ENCODE measurements at places on chromosomes 5 and 9.

GRCh38 chr5:32283061-32283460 is 29.7 kb downstream of the MTMR12 start:
- no peak for DNase-seq

- DNase-seq, result peak; percentile 77
Measured at GRCh38 chr9:16191691-16192402, 639.0 kb downstream of the CCDC171 start.

- no peak for DNase-seq
Measured at GRCh38 chr5:130335117-130335516, 430.9 kb downstream of the CHSY3 start.

- DNase-seq, result no peak
Measured at GRCh38 chr9:3241290-3241689, 284.5 kb downstream of the RFX3 start.

GRCh38 chr5:147458581-147458980 is 51.3 kb downstream of the DPYSL3 start:
- DNase-seq, result no peak

DNA sequence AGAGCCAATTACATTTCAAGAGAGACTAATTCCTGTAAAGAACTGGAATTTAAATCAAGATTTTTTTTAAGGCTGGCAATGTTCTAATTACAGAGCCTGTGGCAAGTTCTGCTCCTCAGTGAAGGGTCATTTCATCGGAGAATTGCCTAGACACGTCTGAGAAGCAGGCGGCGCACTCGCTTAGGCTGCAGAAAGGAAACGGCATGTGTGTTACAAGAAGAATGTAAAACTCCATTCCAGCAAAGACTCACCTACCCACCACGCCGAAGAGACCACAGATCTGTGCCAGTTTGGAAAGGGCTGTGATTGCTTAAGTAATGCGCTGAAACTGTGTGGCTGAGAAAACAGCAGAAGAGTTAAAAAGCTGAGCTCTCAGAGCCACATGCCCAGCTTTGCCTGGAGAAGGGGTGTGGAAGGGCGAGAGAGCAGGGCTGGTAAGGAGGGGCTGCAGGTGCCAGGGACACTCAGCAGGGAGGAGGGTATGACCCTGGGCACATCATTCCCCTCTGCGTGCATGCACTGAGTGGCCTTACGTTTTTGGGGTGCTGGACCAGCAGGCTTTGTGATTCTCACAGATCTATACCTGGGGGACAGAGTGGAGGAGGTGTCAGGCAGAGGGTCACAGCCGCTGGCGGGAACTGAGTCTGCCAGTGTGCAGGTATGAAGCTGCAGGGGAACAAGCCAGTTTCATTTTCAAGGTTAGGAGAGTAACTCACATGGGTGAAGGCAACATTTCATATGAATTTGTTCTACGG is 17.8 kb upstream of the SLC25A51 start:
- no peak for DNase-seq

- no peak for DNase-seq
Measured at GRCh38 chr9:15553528-15553898, 670 bp downstream of the CCDC171 start.

DNA sequence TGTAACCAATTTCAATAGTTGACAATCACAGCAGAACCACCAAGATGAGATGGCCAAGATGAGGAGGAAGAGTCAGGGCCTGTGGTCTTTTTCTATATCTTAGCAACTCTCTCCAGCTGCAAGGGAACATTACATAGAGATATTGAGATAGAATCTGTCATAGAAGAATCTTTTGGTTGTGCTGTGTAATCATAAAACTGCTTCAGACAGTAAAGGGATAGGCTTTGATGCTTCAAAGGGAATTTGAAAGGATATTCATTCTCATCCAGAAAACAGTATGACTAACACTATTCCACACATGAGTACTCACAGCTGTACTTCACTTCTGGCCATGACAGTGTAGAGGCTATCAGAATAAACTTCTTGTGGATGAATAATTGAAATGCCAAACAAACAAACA is 145.9 kb downstream of the YIPF5 start:
- DNase-seq, result no peak

DNA sequence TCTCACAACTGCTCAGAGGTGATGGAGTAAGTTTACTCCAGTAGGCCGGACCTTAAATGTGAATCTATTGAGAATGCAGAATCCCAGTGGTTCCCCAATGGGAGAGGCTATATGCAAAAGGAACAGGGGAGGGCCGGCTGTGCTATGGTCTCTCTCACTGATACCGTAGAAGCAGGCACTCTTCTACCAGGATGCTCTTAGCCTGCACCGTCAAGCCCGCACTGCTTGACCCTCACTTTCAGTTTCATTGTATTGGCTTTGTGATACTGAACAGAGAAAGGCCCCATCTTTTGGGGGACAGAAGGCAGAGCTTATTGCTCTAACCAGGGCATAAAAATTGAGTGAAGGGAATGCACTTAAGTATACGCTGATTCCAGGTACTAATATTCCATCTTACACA is 615.0 kb upstream of the RGMB start:
- DNase-seq, result no peak

DNA sequence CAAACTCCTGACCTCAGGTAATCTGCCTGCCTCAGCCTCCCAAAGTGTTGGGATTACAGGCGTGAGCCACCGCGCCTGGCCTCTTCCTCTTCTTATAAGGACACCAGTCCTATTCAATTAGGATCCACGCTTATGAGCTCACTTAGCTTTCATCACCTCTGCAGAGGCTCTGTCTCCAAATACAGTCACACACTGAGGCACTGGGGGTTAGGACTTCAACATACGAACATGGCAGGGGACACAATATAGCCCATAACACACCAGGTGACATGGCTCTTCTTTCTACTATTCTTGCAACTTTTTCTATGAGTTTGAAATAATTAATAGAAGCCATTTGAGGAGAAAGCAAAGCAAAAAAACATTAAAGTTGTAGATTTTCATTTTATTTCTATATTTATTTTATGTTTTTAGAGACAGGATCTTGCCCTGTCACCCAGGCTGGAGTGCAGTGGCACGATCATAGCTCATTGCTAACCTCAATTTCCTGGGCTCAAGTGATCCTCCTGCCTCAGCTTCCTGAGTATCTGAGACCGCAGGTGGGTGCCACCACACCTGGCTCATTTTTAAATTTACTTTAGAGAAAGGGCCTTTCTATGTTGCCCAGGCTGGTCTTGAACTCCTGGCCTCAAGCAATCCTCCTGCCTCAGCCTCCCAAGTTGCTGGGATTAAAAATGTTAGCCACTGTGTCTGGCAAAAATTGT is 6.0 kb upstream of the PRRT1B start:
- DNase-seq, result no peak

DNA sequence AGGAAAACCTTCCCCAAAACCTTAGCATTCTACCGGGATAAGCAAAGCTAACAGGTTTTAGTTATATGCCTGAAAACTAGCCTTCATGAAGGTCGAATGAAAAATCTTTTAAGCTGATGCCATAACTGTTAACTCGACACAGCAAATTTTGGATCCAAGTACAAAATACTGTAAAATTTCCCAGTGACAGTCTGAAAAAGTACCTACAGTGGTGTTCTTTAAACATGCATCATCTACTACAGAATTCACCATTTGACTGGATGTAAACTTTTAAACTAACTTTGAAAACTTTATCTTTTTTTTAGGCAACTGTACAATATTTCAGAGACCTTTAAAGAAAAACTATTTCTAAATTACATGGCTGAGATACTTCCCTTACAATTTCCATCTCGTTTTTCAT is 791 bp downstream of the RAPGEF6 start:
- DNase-seq, result peak; percentile 15

GRCh38 chr5:158938200-158938599 is 161.5 kb downstream of the EBF1 start:
- no peak for DNase-seq

DNA sequence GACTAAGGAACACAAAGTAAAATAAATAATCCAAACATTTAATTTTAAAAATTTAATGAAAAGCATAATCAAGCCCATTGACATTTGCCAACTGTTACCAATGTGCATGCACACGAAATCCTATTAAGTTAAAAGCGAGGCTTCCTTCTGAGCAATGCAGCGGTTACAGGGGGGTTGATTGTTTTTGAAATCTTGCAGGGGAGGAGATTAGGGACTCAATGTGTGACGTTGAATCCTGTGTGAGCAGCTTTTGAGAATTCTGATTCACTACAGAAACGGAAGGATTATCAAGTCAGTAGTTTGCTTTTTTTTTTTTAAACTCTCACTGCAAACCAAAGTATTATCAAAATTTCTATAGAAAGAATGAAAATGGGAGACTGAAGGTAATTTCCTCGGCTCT is 109.5 kb downstream of the PRKACG start:
- no peak for DNase-seq

GRCh38 chr9:123678038-123678877 is 251.7 kb downstream of the DENND1A start:
- peak; percentile 16 for DNase-seq

DNA sequence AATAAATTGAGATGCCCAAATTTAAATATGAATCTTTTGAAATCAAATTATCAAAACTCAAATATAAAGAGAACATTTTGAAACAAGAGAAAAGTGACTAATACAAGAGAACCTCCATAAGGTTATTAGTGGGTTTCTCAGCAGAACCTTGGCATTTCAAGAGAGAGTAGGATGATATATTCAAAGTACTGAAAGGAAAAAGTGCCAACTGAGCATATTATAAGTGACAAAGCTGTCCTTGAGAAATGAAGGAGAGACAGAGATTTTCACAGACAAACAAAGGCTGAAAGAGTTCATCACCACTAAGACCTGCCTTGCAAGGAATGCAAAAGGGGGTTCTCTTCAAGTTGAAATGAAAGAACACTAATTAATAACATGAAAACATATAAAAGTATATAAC is 366.0 kb downstream of the HINT1 start:
- DNase-seq, result no peak

DNA sequence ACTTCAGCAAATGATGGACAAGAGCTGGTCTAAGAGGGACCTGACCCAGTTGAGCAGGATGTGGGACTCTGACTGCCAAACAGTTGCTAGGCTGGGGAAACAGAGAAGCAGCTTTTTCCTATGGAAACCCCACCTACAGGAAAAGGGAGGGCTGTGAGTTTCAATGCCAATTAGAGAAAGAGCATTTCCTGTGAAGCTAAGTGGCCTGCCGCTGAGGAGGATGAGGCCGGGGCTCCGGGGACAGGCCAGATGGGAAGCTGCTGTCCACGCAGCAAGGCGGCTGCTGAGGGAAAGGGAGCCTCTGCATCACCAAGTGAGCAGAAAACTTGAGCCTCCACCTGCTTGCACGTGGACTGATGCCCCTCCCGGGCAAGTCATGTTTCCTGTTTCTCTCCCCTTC is at the start of gene PCDH12:
TSS of gene PCDH12 (minus strand) at position 90 of the 400 bp plus-strand sequence. CDS start 351 bp downstream, outside the sequence.
- DNase-seq, result peak; percentile 34

GRCh38 chr9:14321517-14322130 is 7.7 kb upstream of the NFIB start:
- DNase-seq, result no peak

GRCh38 chr9:132418726-132419363 is 8.8 kb downstream of the CFAP77 start:
- no peak for DNase-seq

DNA sequence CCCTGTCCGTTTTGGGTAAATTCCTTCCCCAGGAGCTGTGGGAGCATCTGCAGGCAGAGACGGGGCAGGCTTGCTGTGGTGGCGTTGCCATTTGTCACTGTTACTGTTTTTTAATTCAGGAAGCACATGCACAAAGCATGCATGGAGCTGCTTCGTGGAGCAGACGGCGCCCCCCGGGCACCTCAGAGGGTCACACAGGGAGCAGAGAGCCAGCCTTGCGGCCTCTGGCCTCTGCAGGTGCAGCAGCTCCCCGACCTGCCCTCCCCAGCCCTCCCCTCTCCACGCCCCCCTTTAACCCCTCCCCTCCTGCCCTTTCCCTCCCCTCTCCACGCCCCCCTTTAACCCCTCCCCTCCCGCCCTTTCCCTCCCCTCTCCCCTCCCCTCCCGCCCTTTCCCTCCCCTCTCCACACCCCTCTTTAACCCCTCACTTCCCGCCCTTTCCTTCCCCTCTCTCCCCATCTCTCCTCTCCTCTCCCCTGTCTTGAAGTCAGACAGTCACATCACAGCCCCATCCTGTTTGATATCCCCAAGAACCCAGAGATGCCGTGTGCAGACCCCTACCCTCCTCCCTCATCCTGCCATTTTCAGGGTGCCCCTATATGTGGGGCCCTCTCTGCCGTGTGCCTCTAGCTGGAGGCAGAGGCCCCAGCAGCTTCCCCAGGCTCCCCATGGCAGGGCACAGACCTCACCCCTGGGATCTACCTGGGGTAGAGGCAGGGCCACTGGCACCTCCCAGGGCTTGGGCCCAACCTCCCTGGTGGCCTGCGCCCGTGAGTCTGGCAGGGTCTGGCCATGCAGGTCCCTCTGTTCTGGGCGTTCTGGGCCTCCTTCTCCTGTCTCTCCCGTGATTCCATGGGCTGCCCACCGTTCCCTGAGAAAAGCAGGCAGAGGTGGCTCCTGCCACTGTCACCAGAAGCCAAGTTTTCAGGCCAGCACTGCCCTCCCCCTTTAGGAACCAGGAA is 29.6 kb upstream of the UBAC1 start:
- DNase-seq, result peak; percentile 90

GRCh38 chr5:113598926-113599325 is 85.4 kb downstream of the YTHDC2 start:
- no peak for DNase-seq

- DNase-seq, result no peak
Measured at GRCh38 chr5:150750469-150750868, 8.3 kb downstream of the DCTN4 start.

DNA sequence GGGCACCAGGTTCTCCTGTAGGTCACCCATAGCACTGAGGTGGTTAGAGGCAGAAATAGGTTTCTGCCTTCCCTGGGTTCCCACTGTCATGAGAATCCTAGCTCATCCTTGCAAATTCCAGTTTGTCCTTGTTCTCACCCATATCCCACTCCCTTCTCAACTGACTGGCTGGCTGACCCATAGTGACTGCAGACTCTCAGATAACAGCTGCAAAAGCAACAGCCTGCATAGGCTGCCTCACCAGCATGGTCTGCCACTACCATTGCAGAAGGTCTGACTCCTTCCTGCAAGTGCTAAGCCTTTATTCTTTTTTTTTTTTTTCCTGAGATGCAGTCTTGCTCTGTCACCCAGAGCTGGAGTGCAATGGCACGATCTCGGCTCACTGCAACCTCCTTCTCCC is 194.0 kb downstream of the SEMA6A start:
- no peak for DNase-seq

- peak; percentile 77 for DNase-seq
Measured at GRCh38 chr5:147437161-147437596, 72.7 kb downstream of the DPYSL3 start.

- DNase-seq, result peak; percentile 56
Measured at GRCh38 chr5:81537905-81538547, 144.1 kb upstream of the ACOT12 start.

- DNase-seq, result peak; percentile 52
Measured at GRCh38 chr5:133147815-133148567, 96.2 kb downstream of the HSPA4 start.

DNA sequence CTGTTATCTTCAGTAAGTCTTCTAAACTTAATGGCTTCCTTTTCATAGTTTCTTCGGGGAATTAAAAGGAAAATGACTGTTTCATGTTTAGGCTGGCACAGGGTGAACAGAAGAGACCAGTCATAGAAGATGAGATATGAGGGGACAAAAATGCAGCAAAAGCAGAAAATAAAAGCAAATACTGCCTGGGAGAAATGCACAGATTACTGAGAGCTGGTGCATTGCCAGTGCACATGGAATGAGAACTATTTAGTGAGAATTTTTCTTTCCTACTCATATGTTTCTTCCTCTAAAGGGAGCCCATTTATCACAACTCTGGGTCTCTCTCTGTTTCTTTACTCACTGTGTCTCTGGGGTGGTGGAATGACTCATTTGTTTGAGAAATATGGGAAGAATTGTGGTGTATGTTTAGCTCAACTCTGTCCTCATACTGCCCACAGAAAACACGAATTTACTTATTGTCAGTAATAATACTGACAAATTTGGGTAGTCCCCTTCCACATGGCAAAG is 25.9 kb upstream of the ANKRD55 start:
- DNase-seq, result peak; percentile 11

- no peak for DNase-seq
Measured at GRCh38 chr5:132019857-132020555, 8.5 kb upstream of the ACSL6 start.
